ENCODE measurements at places on chromosomes 5 and 9. TPM values are rescaled to one million over a fixed set of nuclear protein-coding genes. Genes with fewer than 3 reads are reported as not detected.

GRCh38 chr5:153402550-153402949 lies 87.9 kb upstream of the GRIA1 start:
- DNase-seq: peak; percentile 29

DNA sequence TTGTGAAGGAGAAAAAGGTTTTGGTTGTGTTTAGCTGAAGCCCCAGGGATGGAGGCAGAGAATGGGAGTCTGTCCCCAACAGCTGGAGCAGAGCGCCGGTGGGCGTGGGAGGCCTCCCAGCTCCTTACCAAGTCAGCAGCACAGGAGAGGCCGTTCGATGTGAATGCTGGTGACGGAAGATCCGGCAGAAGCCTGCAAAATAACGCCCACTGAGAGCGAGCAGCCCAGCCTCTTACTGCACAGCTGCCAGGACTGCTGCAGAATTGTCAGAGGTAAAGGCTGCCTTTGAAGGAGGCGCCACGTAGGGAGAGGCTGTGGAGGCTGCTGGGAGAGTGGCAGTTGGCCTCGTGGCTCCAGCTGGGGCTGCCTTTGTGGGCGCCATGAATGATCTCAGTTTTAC lies 26.2 kb downstream of the ANGPTL2 start:
- no peak for DNase-seq

TPM2 gene
- 13,316 TPM for total RNA-seq

- no peak for DNase-seq
Observed at GRCh38 chr9:82110881-82111280, 122.3 kb downstream of the SPATA31D1 start.

DNA sequence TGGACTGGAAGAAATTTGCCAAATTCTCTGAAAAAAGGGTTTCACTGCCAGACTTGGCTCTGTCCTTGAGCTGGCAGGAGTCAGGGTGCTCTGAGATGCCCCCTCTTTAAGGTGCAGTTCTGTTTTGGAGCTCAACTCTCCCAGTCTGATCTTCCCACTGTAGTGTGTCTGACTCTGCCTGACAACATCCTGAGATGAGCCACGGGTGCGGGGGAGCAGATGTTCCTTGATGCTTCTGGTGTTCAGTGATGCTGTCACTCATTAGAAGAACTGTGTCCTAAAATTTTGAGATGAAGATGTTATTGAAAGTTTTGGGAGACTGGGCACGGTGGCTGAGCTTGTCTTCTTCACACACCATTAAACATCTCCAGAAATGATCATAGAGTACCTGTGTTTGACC lies 78.2 kb downstream of the BASP1 start:
- DNase-seq: no peak

- DNase-seq: no peak
Observed at GRCh38 chr9:29564564-29564963, 1991.3 kb upstream of the C9orf72 start.

DNA sequence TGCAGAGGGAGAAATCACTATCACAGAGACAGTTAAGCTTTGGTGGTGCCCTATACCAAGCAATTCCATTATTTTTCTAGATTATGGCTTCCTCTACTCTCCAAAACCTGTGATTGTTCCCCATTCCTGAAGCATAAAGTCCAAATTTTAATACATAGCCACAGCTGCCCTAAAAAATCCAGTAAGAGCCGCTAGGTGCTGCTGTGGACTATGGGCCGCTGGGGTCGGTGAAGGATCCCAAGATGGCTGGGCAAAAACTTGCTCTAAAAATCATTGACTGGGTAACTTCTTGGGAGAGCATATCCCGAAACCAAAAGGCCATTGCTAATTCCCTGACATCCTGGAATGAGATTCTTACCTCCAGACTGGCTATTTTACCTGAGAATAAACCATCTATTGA lies 245.3 kb downstream of the NFIB start:
- DNase-seq: no peak

ZCCHC9 gene
- total RNA-seq: 20.7 TPM

CTXN3 gene
- not detected for total RNA-seq

GRCh38 chr5:74889523-74890105 lies 23.4 kb upstream of the FAM169A start:
- no peak for DNase-seq

GRCh38 chr5:173853370-173854131 lies 34.6 kb upstream of the CPEB4 start:
- DNase-seq: no peak

- DNase-seq: no peak
Observed at GRCh38 chr5:40409601-40410000, 270.1 kb upstream of the PTGER4 start.

DNA sequence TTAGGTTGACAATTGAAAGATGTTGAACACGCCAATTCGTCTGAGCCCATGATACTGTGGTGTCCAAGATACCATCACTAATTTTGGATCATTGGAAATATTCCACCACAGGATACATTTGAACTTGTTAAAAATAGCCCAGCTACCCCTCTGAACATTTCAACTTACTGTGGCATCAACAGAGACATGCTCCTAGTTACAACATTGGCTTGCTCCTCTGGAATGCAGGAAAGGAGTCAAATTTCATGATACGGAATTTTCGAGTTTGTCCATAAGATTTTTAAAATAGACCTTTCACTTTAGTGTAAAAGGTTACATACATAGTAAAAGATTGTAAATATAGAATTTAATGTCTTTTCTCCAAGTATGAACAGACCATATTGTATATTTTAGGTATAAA lies 12.8 kb downstream of the SEMA5A start:
- peak; percentile 50 for DNase-seq

DNA sequence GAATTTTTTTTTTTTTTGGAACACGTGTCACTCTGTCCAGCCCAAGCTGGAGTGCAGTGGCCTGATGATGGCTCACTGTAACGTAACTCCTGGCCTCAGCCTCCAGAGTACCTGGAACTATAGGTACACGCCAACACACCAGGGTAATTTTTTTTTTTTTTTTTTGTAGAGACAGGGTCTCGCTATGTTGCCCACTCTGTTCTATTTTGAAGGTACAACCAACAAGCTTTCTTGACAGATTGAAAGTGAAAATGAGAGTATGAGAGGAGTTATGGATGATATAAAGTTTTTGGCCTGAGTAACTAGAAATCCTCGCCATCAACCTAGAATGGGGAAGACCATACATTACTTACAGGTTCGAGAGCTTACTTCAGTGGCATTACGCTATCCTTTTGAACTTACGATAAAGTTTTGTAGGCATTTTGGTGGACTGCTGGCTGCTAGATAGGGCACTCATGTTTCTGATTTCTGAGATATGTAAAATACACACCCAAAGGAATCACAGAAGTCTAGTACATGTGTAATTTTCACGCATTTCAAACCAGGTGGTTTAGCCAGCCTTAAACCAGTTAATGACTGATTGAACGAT lies 806 bp upstream of the CDC42SE2 start:
- peak; percentile 13 for DNase-seq

DNA sequence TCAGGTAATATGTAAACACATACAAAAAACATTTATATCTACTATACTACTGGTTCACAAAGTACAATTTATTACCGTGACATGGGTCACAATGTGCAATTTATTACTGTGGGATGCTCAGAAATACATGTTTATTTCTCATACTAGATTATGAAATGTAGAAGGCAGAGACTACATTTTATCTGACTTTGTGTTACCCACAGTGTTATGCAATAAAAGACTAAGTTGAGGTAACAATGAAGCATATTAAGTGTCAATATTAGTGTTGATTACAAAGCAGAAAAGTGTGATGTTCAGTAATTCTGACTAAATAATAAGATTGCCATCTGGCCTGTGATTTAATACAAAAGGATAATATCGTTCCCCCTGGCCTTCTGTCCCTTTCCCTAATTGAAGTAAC lies 42.4 kb downstream of the CPLANE1 start:
- no peak for DNase-seq

BARHL1 gene
- total RNA-seq: not detected

- no peak for DNase-seq
Observed at GRCh38 chr9:82275258-82275927, 286.8 kb downstream of the SPATA31D1 start.

DNA sequence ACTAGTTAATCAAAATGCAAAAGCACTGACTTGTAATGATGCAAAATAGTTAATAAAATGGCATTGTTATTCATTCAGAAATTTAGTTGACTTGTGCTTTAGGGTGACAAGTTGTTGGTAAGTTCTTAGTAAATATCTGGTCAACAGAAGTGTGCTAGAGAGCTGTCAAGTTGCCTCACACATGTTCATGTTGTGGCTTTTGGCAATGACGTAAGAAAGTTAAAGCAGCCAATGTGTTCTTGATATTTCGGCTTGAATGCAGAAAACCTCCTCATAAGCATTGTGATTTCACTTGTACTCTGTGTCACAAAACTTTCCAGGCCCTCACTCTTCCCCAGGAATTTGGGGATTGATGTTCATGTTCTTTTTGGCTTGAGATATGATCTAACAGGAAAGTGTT lies 626.7 kb downstream of the PRR16 start:
- no peak for DNase-seq

TAF1L gene
- 0.05 TPM for total RNA-seq

RAD50 gene
- 25.9 TPM for total RNA-seq

DNA sequence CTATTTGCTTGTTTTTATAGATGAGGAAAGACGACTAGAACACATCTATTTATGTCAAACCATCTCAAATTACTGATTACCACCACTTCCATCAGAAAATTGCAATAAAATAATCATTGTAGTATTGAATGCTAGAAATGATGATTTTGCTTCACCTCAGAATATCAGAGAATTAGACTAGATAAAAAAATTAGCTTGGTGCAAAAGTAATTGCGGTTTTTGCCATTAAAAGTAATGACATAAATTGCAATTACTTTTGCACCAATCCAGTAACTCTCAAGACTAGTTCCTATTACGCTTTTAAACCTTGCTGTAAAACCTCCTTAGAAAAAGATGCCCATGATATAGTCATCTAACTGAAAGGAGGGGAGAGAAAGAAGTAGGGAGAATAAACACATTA lies 556.7 kb upstream of the GRIN3A start:
- DNase-seq: no peak

DNA sequence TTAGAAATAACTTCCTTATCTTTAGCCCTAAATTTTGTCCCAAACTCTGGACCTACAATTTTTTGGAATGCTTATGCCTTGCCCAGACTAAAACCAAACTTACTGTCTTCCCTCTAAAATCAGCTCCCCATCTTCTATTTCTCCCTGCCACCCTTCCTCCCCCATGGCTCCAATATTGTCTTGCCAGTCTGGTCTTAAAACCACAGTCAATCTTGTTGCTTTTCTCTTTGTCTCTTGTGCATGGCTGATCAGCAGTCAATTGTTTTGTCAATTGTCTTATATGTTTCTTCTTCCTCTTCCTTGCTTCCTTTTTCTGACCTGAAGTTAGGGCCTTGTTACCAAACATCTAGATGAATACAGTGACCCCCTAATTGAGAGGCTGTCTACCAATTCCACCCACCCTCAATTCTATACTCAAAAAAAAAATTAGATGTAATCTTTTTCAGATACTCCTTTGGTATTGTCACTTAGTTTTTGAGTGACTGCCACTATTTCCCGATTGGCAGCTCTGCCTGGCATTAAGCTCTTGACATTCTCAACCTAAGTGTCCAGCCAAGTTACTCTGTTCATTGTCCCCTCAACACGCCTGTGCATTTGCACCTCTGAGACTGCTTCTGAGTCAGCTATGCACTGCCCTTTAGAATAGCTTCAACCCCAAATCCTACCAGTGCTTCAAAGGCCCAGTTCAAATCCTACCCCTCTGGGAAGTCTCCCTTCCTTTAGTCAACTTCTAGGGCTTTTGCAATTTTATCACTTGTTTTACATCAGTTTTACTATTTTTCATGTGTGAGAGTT lies 2.5 kb downstream of the PDCD1LG2 start:
- no peak for DNase-seq

DNA sequence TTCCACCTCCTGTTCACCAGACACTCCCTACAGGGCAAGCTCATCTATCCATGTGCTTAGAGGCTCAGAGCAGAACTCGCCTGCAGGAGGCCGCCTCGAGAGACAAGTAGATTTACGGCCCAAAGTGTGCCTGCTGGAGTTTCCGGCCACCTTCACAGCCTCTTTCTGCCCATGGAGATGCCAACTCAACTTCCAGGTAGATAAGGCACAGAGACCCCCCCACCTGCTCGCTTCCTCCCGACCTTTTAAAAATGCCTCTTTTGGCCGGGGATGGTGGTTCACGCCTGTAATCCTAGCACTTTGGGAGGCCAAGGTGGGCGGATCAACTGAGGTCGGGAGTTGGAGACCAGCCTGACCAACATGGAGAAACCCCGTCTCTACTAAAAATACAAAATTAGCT lies 46.6 kb downstream of the EXD3 start:
- no peak for DNase-seq

EIF4E1B gene
- not detected for total RNA-seq

TMEM174 gene
- not detected for total RNA-seq

DNA sequence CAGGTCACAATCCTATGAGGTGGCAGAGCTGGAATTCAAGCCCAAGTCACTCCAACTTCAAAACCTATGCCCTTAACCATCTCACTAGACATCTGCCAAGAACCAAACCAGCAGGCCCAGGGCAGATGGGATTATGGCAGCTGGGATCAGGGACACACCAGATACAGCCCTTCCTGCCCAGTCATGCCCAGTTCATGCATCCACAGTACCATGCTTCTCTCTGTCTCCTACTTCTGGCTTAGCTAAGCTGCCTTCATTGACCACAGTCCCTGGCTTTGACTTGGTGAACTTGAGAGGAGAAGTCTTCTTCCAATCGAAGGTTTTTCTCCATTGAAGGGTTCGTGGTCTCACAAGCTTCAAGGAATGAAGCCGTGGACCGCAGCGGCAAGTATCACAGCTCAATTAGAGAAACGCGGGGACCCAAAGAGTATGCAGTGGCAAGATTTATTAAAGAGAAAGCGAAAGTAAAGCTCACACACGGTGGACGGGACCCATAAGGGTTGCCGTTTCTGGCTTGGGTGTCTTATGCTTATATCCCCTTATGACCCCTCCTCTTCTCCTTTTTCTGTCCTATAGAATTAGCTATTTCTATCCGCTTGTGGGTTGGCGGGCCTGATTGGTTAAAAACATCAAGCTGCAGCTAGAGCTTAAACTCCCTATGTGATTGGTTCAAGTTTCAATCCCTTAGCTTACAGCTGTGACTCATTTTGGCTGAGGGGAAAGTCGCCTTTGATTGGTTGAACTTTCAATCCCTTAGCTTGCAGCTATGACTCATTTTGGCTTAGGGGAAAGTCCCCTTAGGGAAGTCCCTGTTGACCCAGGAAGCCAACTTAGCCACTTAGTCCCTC lies 101.2 kb downstream of the TRIM36 start:
- peak; percentile 24 for DNase-seq

- peak; percentile 50 for DNase-seq
Observed at GRCh38 chr5:66171349-66172344, 27.5 kb downstream of the SREK1 start.

KCNV2 gene
- not detected for total RNA-seq

- DNase-seq: no peak
Observed at GRCh38 chr9:16954040-16954439, 83.6 kb upstream of the BNC2 start.

DNA sequence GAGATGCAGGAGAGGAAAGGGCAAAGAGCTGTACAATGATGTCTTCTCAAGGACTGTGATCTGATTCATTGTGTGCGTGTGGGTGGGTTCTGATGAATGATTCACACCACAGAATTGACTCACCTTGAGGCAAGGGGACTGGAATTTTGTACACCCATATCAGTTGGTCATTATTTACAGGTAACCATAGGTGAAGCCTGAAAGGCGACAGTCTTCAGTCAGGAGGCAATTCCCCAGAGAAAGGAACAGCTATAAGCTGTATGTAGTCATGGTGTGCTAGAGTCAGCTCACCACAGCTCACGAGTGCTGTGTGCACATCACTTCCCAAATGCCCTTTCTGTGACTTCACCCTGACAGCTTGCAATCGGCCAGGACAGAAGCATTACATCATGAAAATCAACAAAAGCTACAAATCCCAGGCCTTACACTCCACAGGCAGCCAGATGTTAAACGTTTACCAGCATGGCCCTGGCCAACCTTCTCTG lies 87.6 kb upstream of the RPS23 start:
- no peak for DNase-seq

- no peak for DNase-seq
Observed at GRCh38 chr5:171989276-171989675, 17.2 kb downstream of the FBXW11 start.

Measured in myocyte (in vitro differentiated cells).